Activated T-helper 1 cell treated with anti-CD3 and anti-CD28 coated beads, Interleukin-2, amount 50 U/mL, for 16 hours (primary cell): ENCODE measurements at places on chromosomes 12 and 14.

GRCh38 chr12:71639341-71639760, 24.3 kb downstream of the ZFC3H1 start:
- no peak for DNase-seq

- DNase-seq, result no peak
These were observed 31.3 kb upstream of the ZFP36L1 start for GRCh38 chr14:68824207-68824516.

DNA sequence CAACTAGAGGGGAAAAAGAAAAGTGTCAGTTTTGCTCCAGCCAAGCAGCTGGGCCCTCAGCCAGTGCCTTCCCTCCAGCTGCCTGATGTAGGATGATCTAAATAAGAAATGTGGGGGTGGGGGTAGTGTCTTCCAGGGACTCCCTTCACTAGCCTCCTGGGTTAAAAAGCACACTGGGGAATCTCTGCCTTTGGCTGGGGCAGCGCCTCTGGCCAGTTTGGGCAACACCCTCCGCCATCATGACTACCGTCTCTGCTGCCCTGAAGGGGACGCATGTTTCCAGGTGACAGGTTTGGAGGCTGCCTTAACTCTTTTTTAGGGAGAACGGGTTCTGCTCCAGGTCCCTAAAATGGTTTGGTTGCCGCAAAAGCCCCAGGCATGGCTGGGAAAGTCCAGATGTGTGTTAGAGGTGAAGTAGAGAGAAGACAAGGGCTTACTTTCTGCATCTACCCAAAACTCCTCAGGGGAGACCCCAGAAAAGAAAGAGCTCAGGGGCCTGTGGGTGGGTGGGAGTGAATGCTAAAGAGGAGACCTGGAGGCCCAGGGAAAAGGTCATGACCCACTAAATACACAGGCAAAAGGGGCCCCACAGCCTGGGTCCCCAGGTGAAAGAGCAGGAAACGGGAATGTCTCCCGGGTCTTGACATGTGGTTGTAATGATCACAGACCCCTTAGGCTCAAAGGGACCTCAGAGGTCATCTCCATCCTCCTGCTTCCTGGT, 132.8 kb upstream of the CCND2 start:
- DNase-seq, result no peak

- DNase-seq, result no peak
These were observed 13.0 kb upstream of the DLK1 start for GRCh38 chr14:100713705-100714104.

DNA sequence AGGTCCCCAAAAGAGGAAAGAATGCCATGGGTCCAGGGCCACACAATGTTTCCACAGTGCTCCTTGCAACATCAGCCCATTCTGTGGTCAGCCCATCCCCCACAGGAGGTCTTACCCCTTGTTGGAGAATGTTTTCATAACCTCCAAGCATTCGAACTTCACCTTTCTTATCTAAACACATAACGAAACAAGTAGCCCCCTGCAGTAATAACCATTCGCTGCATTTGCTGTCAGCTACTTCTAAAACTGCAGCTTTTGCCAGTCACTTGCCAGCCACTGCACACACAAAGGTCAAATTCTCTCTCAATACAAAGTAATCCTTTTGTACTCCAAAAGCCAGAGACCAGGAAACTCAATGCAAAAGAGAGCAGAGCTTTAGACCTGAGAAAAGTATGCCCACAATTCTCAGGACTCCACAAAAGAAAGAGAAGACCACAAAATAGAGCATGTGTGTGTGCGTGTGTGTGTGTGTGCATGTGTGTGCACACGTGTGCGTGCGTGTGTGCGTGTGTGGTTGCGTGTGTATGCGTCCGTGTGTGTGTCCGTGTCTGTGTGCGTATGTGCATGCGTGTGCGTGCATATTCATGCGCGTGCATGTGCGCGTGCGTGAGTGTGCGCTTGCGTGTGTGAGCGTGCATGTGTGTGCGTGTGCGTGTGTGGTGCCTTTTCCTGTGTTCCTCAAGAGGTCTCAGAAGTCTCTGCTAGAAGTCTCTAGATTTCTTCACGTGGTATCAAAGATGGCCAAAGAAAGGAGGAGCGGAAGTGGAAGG, 31.7 kb upstream of the NINJ2 start:
- DNase-seq, result no peak

- DNase-seq, result no peak
These were observed 446.5 kb upstream of the MIS18BP1 start for GRCh38 chr14:45699471-45699870.

DNA sequence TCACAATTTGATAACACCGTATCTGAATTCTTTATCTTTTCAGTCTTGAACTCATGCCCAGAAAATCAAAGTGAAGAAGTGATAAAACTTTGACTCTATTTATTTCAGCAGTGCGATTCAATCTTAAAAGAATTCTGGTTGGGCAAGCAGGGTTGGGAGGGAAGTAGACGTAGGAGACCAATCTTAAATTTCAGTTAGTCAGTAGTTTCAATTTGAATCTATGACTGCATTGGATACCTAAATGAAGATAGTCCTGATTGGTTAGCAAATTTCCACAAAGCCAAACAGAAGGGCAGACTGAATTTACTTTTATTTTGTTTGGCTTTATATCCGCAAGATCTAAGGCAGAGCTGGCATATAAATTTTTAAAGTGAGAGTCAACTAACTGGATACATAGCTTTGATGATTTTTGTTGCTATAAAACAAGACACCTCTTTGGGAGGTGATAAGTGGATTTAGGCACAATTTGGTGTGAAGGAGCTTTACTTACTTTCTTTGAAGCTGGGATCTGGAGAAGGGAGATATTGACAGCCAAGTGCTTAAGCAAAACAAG, 2.6 kb downstream of the ACSS3 start:
- no peak for DNase-seq

DNA sequence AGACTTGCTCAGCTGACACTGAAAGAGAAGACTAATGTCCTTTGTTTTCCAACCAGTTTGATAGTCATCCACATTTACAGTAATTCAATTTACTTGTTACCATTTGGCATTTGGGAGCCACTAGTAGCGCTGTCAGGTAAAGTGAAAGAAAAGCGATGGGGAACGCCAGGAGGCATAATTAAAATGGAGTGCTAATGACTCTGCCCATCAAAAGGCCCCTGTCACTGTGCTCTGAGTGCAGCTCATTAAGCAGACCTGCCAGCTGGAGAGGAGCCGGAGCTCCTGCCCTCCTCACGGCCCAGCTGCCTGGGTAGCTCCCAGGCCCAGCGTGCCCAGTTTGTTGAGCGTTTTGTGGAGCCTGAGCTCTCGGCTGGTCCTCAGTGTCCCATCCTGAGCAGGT, 463.6 kb upstream of the CCDC196 start:
- DNase-seq, result no peak

- DNase-seq, result no peak
These were observed 455.8 kb downstream of the PCNX1 start for GRCh38 chr14:71362920-71363584.

DNA sequence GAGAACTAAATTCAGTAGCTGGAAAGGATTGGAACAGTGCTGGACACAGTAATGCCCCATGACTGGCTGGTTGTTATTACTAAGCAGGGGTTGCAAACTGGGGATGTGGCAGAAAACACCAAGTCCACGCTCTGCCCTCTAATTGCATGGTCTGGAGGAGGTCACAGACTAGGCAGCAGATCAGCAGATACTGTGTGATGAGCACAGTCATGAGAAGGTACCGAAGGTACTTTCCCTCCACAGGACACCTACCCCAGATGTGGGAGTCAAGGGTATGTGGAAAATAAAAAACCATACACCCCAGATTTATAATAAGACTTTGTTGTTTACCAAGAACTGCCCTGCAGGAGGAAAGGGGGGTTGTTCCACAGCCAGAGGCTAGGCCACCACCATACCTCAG, 175.3 kb downstream of the PELI2 start:
- DNase-seq, result no peak

DNA sequence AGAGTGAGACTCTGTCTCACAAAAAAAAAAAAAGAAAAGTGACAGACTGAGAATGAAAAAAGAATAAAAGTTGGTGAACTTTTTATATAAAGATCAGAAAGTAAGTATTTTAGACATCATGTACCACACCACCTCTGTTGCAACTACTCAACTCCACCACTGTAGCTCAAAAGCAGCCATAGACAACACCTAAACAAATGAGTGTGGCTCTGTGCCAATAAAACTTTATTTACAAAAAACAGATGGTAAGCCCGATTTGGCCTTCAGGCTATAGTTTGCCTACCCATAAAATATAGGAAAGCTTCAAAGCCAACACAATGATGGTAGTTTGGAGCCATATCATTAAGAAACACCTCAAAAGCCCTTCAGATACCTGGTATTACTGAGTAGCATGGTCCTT, 154.5 kb upstream of the FOXN3 start:
- no peak for DNase-seq

DNA sequence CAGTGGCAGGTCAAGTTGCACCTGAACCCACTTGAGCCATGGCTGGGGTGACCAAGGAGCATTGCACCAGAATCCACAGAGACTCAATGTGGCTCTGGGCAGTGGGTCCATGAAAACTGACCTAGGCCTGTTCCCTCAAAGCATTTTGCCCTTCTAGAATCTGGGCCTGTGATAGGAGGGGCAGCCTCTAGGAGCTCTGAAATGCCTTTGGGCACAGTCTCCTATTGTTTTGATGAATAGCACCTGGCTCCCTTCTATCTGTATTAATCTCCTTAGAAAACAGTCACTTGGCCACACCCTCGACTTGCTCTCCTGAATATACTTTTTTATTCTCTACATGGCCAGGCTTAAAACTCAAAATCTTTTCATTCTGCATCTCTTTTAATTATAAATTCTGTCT, 14.1 kb upstream of the KRAS start:
- DNase-seq, result no peak
